Naive thymus-derived CD8-positive, alpha-beta T cell (primary cell): ENCODE measurements at places on chromosomes 7 and 10. TPM values are rescaled to one million over a fixed set of nuclear protein-coding genes. Genes with fewer than 3 reads are reported as not detected.

DNA sequence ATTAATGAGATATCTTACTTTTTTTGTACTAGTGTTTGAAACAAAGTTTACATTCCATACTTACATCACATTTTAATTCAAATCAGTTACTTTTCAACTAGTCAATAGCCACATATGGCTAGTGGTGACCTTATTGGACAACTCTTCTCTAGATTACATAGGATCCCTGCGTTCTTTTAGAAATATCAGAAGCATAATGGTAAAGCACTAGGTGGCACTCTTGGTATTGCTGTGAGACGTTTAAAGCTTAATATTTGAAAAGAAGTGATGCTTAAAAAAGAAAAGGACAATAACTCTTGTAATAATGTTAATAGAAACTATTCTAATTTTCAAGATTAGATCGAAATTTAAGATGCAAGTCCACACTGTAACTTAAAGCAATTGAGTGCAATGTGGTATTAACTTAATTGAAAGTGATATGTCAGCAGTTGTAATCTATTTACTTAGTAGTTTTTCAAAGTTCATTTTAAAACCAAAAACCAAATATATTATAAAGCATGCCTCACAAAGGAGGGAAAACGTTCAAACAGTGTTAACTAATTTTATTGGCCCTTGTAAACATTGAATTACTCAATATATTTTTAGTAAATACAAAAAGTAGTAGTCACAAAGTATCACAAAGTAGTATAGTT, 339.1 kb downstream of the ATRNL1 start:
- no peak for DNase-seq

DNA sequence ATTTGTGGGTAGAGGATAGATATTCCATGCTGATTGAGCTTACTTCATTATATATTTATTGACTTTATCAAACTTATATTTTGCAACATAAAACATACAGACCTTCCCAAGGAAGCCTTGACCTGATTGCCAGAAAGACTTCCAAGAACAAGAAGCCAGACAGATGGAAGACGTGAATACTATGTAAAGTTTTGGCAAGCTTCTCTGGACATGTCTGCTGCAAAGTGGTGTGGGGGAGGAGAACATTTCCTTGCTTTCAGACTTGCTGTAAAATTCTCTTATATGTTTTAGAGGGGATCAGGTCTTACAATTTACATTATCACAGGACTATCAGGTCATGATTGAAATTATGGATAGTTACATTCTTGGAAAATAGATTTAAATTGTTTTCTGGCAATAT, 23.4 kb downstream of the GPR158 start:
- DNase-seq, result no peak

DNA sequence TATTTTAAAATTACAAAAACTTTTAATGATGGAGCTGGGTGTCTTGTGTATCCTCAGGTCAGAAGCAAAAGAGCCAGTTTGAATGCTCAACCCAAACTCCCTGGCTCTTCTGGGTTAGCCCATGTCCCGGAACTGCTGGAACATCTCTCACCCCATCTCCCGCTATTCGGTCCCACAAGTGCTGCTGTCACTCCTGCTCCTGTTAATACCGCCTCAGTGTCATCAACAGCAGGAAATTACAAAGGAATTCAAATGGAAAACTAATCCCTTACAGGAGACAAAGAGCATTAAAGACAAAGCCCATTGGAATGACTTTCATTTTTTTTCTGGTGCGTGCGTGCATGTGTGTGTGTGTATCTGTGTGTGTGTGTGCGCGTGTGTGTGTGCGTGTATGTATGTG, 112.0 kb upstream of the C7orf33 start:
- DNase-seq, result no peak

Gene BRAF
- 54.9 TPM for total RNA-seq

Gene PNLIPRP2
- total RNA-seq, result not detected

DNA sequence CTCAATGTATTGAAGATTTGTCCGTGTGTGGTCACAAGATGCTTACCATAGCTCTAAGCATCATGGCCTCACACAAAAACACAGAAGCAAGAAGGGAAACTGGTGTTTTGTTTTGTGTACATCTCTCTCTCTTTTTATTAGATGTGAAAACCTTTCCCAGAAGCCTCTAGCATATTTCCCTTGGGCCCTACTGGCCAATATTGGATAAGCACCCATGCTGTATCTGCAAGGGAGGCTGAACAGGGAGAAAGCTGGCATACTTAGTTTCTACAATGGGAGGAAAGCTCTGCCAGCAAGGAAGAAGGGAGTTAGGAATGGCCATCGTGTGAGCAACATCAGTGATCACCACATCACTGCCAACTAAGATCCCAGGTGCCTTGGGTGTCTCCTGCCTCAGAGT, 9.6 kb upstream of the NAMPT start:
- DNase-seq, result no peak

DNA sequence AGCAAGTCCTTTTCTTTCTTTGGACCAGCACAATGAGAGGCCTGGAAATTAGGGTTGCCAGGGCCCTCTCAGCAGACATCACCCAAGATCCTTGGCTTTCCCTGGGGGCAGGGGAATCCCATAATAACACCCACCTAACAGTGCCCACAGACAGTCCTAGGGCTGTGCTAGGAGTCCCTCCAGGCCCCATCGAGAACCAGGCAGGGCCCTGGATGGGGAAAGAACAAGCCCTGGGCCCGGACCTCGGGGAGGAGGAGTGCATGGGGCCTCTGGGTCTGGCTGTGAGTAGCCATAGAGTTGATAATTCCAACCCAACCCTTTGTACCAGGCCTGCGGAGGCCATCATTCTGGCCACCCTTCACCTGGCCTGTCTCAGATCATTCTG, 201.2 kb upstream of the ZMIZ1 start:
- DNase-seq, result no peak

DNA sequence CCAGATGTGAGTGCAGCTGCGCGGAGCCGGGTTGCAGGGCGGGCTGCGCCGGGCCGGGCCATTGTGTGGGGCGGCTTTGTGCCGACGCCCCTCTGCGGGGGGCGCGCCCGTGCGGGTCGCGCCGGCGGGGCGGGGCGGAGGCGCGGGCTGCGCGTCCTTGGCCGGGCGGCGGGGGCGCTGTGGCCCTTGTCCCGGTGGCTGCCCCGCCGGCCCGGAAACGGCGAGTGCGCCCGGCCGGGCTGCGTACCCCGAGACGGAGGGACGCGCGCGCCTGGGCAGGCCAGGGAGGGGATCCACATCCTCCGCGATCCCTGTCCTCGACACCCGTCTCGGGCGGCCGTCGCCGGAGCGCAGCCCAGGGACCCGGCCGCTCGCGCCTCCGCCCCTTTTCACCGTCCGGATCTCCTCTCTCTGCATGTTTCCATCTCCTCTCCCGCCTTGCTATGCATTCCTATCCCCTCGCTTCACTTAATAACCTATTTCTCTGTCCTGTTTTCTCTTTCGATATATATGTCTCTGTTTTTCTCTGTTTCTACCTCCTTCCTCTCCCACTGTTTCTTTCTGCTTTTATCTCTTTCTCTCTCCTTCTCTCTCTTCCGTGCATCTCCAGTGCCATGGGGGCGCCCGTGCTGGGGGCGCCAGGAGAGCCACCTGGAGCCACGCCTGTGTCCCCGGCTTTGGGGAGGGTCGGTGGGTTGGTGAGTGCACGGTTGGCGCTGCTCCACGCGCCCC, 765 bp downstream of the PFKFB3 start:
- peak; percentile 46 for DNase-seq

DNA sequence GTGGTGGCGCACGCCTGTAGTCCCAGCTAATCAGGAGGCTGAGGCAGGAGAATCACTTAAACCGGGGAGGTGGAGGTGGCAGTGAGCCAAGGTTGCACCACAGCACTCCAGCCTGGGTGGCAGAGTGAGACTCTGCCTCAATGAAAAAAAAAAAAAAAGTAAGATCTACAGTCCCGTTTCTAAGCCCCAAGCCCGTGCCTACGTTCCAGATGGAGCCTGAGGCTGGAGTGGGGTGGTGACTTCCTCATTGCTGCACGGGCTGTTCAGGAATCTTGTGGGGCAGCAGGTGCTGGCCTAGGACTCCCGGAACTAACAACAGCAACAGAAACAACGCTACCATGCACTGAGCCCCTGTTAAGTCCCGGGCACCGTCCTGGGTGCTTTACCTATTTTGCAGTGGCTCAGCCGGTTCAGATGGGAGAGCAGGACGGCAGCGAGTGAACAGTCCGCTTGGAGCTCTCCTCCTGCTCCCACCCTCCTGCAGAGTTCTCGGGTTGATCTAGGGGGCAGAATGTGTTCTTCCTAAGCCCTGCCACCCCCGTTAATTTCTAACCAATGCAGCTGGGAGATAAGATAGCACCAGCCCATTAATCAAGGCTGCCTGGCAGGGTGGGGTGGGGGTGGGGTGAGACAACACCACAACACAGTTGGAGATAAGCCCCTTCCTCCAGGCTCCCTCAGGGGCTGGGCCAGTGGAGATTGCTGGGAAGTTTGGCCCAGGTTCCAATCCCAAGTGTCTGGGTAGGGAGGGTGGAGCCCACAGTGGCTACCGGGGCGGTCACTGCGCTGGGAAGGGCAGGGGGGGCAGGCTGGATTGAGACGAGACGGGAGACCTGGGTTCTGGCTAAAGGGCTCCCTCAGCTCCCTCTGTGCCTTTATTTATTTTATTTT, 17.0 kb upstream of the SFRP5 start:
- no peak for DNase-seq

Gene NUPR2
- total RNA-seq, result not detected

Gene MKI67
- total RNA-seq, result 0.34 TPM

Gene PRSS1
- not detected for total RNA-seq

DNA sequence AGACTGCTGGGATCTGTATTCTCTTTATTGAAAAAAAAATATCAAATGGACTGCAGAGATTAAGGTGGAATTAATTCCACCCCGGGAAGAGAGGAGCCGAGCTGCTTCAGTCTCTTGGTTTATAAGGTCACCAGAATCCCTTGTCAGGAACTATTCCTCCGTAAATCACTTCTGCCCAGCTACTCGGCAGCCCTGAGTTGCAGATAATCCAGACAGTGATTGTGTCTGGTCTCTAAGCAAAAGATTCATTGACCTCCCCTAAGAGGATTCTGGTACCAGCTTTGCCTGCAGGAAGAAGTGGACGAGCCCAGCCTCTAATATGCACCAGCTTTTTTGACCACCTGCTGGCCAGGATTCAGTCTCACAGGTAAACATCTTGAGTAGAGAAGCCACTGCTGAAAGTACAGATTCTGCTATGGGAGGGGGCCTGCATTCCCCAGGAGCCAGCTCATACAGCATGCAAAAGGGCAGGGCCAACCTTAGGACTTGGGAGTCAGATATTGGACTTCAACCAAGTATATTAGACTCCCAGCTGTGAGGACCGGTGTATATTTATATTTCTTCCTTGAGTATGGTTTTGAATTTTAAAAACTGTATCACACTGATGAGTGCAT, 27.1 kb upstream of the PLXNA4 start:
- DNase-seq, result no peak

- DNase-seq, result no peak
These were observed 233.9 kb downstream of the PHF14 start for GRCh38 chr7:11207565-11207964.

Gene PHF14
- 41.1 TPM for total RNA-seq

- DNase-seq, result no peak
These were observed 225.3 kb upstream of the ZMIZ1 start for GRCh38 chr10:78843495-78843894.

GRCh38 chr10:108566316-108567107, 1356.8 kb downstream of the XPNPEP1 start:
- DNase-seq, result no peak

Gene C10orf53
- not detected for total RNA-seq

- no peak for DNase-seq
These were observed 66.8 kb upstream of the NEBL start for GRCh38 chr10:20963721-20964595.

Gene H2BK1
- total RNA-seq, result 2.6 TPM

Gene FLNC
- total RNA-seq, result not detected

Gene MKRN1
- total RNA-seq, result 143 TPM

DNA sequence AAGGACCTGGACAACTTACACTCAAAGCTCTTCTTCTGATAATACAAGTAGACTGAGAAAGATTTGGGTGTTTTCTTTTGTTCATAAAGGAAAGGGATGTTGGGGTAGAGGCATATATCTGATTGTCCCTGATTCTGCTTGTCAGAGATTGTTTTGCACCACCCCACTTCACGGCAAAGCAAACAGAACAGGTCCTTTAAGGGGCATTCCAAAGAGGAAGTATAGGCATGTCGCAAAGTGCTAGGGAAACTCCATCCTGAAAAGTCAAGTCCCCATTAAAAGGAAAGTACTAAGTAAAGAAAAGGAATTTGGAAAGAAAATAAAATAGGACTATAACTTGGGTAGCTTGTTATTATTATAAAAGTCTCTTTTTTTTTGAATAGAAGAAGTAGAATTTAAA, 233.0 kb downstream of the DNAJB9 start:
- DNase-seq, result no peak

DNA sequence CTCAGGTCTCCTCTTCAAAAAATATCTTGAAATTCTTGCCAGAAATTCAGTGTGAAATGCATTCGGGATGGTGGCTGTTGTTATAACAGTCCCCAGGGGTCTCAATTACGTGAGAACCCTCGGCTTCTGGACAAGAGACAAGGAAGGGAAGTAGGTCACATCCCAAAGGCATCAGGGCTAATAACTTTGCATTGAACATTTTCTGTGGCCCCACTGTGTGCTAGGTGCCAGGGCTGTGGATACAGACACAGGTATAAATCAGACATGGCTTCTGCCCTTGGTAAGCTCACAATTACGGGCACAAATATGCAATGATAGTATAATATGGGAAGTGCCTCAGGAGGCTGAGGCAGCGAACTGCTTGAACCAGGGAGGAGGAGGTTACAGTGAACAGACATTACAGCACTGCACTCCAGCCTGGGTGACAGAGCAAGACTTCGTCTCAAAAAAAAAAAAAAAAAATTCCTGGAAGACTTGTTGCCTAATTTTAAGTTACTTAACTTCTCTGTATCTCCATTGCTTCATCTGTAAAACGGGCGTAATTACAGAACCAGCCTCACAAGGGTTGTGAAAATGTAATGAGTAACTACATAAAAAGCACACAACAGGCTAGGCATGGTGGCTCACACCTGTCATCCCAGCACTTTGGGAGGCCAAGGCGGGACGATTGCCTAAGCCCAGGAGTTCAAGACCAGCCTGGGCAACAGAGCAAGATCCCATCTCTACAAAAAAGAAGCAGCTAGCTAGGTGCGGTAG, 2.5 kb upstream of the RHBDD2 start:
- no peak for DNase-seq

Gene LLCFC1
- total RNA-seq, result not detected

GRCh38 chr10:132643709-132644526, 106.3 kb downstream of the INPP5A start:
- DNase-seq, result no peak

Gene TMEM196
- not detected for total RNA-seq

- no peak for DNase-seq
These were observed at the start of gene FAM131B for GRCh38 chr7:143362131-143363015. Gene FAM131B, minus strand, starts transcription at chr7:143362713. Its CDS starts 110 bp downstream, at chr7:143362603.

- DNase-seq, result no peak
These were observed 131.6 kb upstream of the AHR start for GRCh38 chr7:17166824-17167379.

Gene ZMIZ1
- 11.6 TPM for total RNA-seq

Gene PAPOLB
- total RNA-seq, result not detected

DNA sequence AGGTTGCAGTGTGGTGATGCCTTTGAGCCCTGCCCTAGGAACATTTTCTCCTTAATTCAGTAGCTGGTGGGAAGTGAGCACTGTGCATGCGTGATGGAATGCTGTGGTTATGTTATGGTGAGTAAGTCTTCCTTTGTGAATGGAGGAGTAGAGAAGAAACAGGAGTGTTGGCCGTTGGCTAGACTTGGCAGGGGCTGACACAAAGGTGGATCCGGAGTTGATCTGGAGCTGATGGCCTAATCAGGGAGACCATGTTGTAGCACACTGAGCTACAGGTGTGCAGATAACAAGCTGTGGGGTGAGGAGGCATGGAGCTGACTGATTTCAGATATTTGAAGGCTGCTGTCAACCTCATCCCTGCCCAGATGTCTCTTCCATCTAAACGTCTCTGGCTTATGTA, 122.3 kb downstream of the CNNM2 start:
- DNase-seq, result no peak

Gene NKX2-3
- total RNA-seq, result not detected
